Activated CD4-positive, alpha-beta T cell treated with anti-CD3 and anti-CD28 coated beads for 4 hours (primary cell): ENCODE measurements at places on chromosomes 3 and 15.

GRCh38 chr3:64773137-64773536, 85.3 kb upstream of the ADAMTS9 start:
- no peak for DNase-seq

DNA sequence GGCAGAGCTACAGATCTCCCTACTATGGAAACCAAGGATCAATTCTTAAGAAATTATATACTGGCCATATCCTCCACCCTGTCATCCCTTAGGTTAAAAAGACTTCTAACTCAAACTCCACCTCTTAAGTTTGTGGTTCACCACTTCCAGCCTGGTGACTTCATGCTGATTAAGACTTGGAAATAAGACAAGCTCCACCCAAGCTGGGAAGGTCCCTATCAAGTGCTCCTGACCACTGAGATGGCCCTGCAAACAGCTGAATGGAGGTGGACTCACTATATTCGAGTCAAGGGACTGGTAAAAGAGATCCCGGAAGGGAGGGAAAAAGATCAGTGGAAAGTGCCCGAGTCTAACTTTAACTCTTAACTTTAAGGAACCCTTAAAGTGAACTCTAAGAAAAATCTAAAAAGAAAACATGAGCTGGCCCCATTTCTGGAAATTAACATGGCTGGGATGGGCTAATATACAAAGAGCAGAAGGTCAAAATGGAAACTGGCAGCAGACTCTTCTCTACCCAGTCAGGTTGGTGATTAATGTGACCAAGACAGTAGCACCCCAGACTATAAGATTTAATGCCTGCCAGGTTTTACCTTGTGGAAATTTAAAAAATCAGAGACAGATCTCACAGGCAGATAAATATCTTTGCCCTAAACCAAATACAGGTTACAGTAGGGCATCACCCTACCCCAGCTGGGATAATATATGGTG, 43.9 kb downstream of the PPCDC start:
- DNase-seq, result peak; percentile 17

DNA sequence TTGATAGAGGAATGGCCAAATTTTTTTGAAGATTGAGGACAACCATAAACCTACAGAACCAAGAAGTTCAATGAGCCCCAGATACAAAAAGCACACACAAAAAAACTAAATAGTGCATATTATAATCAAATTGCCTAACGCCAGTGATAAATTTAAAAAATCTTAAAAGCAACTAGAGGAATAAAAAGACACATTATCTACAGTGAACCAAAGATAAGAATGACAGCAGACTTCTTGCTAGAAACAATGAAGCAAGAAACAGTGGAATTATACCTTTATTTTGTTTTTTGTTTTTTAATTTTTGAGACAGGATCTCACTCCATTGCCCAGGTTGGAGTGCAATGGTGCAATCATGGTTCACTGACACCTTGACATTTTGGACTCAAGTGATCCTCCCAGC, 9.9 kb upstream of the SAMD7 start:
- DNase-seq, result no peak

- DNase-seq, result no peak
Measured at GRCh38 chr3:62911526-62911925, 36.3 kb upstream of the CADPS start.

DNA sequence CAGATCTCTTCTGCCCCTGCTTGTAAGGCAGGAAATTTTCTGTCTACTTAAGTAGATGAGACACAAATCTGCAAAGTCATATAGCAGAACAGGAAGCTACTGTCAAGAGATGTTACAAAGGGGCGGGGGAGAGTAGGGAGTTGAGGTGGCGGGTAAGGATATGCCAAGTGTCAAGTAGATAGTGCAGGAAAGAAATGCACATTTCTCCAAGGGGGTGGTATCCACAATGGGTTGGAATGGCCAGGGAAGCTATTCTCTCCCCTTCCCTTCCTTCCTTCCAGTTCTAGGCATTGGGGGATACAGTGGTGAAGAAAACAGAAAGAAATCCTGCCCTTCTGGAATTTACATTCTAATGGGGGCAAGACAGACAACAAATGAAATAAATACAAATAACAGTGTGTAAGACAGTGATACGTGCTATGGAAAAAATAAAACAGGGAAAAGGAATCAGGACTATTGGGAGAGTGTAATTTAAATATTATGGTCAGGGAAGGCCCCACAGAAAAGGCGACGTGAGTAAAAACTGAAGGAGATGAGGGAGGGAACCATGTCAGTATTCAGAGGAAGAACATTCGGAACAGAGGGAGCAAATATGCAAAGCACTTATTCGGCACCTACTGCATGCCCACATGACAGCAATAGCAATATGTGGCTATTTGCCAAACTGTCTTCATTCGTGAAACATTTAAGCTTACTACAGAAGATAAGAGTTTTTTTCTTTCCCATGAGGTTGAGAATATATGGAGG, 42.8 kb upstream of the RNU6-1 start:
- DNase-seq, result no peak

GRCh38 chr3:33061782-33062181, 35.2 kb downstream of the GLB1 start:
- peak; percentile 53 for DNase-seq

- DNase-seq, result no peak
Measured at GRCh38 chr3:42804831-42805132, 492 bp upstream of the HIGD1A start.
